ENCODE measurements at places on chromosomes 7 and 10. TPM values are rescaled to one million over a fixed set of nuclear protein-coding genes. Genes with fewer than 3 reads are reported as not detected.

Gene MRPL43
- total RNA-seq = 58.0 TPM

Gene MMD2
- not detected for total RNA-seq

Gene MRLN
- total RNA-seq = not detected

Gene SPDYE9
- not detected for total RNA-seq

Gene MUC12
- total RNA-seq = not detected

Gene ASB10
- not detected for total RNA-seq

Gene ADRA2A
- total RNA-seq = 2.7 TPM

Gene CPED1
- total RNA-seq = 35.1 TPM

Gene NCF1
- total RNA-seq = 2.8 TPM

Gene ADAM22
- total RNA-seq = 1.4 TPM

Gene DLX5
- total RNA-seq = 0.54 TPM

Gene ZMIZ2
- total RNA-seq = 27.1 TPM

GRCh38 chr7:107253599-107253998, 84.8 kb downstream of the HBP1 start:
- no peak for ATAC-seq

DNA sequence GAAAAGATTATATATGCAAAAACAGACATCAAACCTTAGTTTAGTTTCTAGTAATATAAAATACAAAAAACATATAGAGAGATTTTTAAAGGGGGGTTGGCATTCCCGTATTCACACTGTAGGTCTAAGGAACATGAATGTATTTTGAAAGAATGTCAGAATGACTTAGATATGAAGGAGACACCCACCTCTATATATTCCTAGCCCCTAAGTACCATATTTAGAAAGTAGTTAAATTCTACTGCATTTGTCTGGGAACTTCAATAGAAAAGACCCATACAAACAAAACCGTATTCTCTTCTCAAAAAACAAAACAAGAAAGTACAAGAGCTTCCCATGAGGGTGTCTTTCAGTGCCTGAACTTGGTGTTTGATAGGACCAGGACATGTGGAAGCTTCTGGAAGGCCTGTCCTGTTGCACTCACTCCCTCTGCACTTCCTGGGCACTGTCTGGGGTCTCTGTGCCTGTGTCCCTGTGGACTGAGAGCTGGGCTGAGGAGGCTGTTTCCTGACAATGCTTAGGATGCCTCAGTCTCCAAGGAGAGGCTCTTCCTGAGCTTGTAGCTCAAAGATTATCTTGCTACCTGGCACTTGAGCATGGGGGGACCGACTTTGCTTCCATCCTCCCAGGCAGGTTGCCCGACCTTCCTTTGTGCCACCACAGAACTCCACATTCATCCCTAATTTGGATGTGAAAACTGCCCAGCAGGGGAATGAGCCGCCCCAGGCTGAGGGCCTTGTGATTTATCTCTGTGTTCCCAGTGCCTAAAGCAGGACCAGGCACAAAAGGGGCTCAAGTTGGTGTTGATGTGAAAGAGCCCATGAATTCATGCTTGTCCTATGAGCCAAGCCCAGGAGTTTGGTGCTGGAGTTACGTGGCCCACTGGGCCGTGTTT, 44.4 kb upstream of the KLF6 start:
- ATAC-seq = peak; percentile 13

DNA sequence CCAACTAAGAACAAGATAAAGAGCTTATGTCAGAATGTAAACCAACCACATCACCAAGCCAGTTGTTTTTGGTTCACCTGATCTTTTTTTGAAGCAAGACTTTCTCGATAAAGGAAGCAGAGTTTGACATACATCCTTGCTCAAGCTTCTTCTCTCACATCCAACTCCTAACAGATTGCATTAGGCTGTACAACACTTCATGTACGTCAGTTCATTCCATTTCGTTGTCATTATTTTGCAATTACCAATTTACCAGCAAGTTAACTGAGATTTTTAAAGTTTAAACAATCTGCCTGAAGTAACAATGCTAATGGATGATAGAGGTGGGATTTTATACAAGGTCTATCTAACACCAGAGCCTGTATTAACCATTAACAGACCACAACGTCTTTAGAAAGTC, 41.0 kb downstream of the NRAP start:
- ATAC-seq = no peak

DNA sequence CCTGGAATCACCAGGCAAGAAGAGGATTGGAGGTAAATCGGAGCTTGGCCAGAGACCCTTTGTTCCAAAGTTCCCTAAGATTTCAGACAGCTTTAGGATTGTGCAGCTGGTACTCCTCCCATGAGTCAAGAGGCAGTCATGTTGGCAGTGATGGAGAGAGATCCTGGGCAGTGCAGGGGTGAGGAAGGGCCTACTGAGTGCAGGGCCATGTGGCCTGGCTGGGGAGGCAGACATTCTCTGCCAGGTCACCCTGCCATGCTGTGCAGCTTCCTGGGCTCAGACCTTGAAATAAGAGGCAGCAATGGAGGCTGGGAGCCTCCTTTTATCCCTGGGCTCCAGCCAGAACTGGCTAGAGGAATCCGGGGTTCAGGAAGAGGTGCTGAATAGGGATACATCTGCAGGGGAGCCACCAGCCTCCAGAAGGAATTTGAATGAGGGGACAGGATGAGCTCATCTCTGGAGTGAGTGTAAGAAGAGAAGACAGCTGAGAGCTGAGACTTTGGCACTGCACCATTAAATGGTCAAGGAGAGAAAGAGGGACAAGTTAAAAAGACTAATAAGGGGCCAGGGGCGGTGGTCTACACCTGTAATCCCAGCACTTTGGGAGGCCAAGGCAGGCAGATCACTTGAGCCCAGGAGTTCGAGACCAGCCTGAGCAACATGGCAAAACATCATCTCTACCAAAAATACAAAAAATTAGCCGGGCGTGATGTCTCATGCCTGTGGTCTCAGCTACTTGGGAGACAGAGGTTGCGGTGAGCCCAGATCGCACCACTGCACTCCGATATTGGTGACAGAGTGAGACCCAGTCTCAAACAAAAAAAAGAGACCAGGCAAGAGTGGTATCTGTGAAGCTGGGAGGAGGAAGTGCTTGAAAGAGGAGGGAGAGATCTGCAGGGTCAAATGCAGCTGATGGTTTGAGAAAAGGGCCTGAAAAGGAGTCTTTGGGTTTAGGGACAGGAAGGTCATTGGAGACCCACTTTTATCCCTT, 12.0 kb downstream of the SFTPD start:
- ATAC-seq = no peak

- no peak for ATAC-seq
Measured at GRCh38 chr10:126204320-126204719, 184.0 kb downstream of the ADAM12 start.

GRCh38 chr7:4416396-4417056, 265.6 kb upstream of the FOXK1 start:
- ATAC-seq = no peak

GRCh38 chr10:44178856-44179255, 206.0 kb downstream of the CXCL12 start:
- no peak for ATAC-seq

DNA sequence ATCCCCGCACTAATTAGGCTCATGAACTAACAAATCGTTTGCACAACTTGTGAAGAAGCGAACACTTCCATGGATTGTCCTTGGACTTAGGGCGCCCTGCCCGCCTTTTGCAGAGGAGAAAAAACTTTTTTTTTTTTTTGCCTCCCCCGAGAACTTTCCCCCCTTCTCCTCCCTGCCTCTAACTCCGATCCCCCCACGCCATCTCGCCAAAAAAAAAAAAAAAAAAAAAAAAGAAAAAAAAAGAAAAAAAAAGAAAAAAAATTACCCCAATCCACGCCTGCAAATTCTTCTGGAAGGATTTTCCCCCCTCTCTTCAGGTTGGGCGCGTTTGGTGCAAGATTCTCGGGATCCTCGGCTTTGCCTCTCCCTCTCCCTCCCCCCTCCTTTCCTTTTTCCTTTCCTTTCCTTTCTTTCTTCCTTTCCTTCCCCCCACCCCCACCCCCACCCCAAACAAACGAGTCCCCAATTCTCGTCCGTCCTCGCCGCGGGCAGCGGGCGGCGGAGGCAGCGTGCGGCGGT, at the start of gene EMX2:
Gene EMX2, plus strand, starts transcription at position 41 of the 519 bp plus-strand sequence. CDS start 522 bp downstream, outside the sequence.
- ATAC-seq = no peak

GRCh38 chr10:84391326-84391725, 62.9 kb downstream of the CCSER2 start:
- no peak for ATAC-seq

DNA sequence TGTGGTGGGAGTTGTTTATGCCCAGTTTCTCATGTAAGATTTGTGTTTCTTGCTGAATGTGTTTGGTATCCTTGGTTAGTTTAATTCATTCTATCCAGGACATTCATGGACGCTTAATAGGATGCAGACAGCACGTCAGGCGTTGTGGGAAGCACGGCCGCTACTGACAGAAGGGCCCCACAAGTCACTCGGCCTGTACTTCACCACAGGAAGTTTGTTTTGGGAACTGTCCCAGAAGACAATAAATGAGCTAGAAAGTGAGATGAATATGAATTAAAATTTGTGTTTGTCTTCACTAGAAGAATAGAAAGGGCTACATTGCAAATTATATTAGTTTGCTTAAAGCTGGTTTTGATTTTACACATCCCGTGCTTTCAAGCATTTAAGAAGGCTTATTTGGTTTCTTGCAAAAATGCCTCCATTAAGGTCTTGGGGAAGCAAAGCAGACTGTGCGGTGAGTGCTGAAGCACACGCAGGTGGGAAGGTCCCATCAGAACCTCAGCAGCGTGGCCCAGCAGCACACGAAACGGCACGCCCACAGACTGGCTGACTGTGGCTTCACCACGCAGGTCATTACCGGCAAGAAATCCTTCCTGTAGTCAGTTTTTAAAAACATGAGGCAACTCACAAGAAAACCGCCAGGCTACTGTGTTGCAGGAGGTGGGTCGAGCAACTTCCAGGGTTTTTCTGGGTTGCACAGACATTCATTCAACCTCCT, 74.1 kb downstream of the VIPR2 start:
- ATAC-seq = no peak

DNA sequence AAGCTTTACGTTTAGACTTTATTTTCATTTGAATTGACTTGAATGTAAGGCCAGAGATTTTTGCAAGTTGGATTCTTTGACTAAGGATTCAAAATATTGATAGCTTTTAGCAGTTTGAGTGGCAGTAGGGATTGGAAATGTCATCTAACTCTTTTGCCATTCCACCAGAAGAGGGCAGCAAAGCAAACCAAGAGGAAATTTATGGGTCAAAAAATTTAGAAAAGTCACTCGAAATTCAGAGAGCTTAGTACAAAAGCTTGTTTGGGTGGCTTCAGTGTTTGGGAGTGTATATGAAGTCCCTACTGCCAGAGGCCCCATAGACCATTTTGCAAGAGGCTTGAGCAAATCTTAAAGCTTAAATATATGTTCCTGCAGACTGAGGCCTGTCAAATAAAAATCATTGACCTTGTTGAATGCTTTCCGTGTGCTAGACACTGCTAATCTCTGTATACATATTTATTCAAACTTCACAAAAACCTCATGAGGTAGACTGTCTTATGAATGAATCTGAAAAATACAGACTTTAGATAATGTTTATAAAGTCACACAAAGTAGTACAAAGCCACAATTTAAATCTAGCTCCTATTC, 44.6 kb upstream of the RSBN1L start:
- ATAC-seq = no peak

DNA sequence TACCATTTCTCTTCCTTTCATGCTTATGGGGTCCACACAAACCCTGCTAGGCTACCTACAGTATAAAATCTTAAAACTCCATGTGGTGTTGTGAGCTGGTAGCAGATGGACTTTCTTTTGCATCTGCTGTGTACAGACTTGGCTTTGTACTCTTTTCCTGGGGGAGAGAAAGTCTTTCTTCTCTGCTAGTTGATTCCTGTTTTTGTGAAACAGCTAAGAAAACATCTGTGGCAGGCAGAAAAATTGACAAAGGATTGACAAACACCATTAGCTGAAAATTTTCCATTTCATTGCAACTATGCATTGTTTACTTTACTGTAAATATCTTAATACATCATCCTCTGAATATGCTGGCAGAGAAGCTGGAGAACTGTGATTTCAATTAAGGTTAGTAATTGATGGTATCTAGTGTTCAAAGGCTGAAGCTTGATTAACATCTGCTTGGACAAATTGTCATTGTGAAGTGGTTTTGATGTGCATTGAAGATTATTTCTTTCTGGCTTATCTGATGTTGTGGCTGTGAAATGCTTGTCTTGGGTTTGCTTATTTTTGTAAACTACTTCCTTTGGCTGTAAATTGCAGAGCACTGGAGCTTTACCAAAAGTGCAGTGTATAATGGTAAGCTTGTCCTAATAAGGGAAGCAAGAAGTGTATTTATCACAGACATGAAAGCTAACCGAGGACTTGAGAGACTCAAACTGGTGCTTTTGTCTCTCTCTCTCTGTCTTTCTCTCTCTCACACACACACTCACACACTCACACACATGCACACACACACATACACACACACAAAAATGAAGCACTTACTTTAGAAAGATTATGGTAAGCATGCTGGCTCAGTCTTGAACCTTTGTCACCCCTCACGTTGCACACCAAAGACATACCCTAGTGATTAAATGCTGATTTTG, at the start of gene FOXP2:
Gene FOXP2, plus strand, starts transcription at position 660 of the 908 bp plus-strand sequence. CDS start 11,697 bp downstream, outside the sequence.
- ATAC-seq = peak; percentile 14

- ATAC-seq = no peak
Measured at GRCh38 chr10:105837951-105838350, 1196.9 kb downstream of the SORCS3 start.

GRCh38 chr7:106139265-106140251, 27.4 kb upstream of the SYPL1 start:
- ATAC-seq = peak; percentile 84

- no peak for ATAC-seq
Measured at GRCh38 chr10:68128015-68128414, 18.7 kb downstream of the MYPN start.

- ATAC-seq = no peak
Measured at GRCh38 chr7:129535896-129536295, 33.6 kb downstream of the SMKR1 start.

GRCh38 chr10:49742683-49743463, 19.2 kb downstream of the OGDHL start:
- no peak for ATAC-seq

GRCh38 chr10:61316676-61317265, 136.4 kb downstream of the TMEM26 start:
- no peak for ATAC-seq

- ATAC-seq = no peak
Measured at GRCh38 chr7:32224276-32224675, 154.1 kb upstream of the PDE1C start.

- ATAC-seq = no peak
Measured at GRCh38 chr7:18165166-18165565, 137.5 kb upstream of the PRPS1L1 start.

DNA sequence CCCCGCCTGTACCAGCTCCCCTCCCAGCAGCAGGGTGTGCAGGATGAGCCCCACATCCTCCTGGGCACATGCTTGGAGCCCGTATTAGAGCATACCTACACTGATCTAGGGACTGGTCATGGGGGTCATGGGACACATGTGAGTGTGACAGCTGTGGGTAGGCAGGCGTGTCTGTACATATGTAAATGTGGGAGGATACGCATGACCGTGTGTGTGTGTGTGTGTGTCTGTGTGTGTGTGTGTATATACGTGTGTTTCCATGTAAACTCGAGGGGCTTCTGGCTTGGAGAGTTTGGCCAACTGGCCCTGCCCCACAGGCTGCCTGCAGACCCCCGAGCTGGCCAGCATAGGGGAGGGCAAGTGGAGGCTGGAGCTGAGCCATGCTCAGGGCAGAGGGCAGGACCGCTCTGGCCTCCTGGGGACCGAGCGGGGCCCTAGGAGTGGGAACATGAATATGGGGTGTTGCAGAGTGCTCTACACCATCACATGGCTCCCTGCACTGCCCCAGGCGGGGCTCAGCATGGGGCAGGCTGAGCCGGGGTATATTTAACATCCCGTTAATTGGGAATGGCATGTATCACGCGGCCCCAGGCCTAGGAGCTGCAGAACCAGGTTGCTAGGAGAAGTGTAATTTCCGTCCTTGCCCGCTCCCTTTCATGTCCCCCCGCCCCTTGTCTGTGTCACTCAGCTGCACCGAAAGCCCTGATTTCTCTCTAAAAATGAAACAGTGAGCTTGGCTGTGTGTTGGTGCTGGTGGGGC, 152.7 kb upstream of the PCBD1 start:
- ATAC-seq = no peak
